Spinal cord (tissue), 10 donors: ENCODE measurements at places on chromosomes 5 and 9. TPM values are rescaled to one million over a fixed set of nuclear protein-coding genes. Genes with fewer than 3 reads are reported as not detected.

- H3K27me3 ChIP-seq = no peaks in the 10 kb centered on the region
- H3K27ac ChIP-seq = no peak overlapping the region
- DNase-seq = no peak
- H3K36me3 ChIP-seq = no peaks in the 10 kb centered on the region
- no peaks in the 10 kb centered on the region for H3K4me1 ChIP-seq
Measured at GRCh38 chr9:117300371-117301110, 114.3 kb downstream of the ASTN2 start.

DNA sequence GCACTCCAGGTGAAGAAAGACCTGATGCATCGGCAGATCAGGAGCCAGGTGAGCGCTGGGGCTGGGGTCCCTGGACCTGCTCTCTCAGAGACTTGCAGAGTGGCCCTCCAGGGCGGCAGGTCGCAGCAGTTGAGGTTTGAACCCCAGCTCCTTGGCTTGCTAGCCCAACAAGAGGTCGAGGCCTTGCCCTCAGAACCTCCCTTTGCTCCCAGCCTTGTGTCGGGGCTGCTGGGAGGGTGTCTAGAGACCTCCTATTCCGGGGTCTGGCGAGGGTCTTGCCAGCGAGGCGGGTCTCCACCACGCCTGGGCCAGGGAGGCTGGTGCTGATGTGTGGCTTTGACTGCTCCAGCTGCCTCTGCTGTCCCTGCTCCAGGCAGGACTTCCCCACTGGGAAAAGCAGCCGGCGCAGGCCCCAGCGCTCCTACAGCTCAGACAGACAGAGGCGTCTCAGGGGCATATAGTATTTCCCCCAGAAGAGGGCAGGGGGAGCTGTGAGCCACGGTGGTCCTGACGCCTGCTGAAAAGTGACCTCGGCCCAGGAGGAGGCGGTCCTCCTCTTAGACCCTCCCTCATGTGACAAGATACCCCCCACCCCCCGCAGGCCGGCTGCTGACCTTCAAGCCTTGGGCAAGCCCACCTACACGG, 38.3 kb downstream of the LRSAM1 start:
- no peak for DNase-seq
- peaks cover 34% of the 10 kb centered on the region for H3K4me1 ChIP-seq
- H3K4me3 ChIP-seq = no peak overlapping the region

DNA sequence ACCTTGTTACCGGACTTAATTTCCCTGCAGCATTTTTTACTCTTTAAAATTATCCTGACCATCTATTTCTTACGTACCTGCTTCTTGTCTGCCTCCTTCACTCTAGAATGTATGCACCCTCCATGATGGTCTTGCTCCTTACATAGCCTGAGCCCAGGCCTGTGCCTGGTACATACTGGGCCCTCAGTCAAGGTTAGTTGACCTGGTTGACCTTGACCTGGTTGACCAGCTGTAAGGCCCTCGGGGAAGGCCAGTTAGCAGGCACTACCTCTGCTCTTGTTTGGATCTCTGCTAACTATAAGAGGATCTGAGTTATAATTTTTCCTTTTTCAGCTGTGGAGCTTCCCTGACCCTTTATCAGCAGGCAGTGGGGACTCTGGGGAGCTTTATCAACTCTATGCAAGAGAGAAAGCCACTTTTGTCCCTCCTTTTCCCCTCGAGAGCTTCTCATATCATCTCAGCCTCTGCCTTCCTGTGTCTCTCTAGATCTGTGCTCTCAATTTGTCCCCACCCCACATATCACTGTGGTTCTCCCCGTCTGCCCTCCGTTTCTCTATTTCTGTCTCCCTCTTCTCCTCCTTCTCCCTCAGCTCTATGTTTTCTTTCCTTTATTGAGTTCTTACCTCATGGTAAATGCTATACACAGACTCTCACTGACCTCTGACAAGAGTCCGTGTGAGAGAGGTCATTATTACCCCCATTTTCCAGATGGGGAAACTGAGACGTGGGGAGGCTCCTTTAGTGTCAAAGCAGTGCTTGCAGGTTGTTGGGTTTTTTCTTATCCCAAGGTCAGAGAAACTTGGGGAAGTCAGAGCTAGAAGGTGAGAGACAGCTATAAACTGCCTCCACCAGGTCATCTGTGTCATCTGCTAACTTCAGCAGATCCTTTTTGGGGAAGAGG, 28.6 kb downstream of the SPRY4 start:
- peaks cover 7% of the 10 kb centered on the region for H3K4me1 ChIP-seq
- no peaks in the 10 kb centered on the region for H3K36me3 ChIP-seq
- DNase-seq = no peak
- no peak overlapping the region for H3K4me3 ChIP-seq

DNA sequence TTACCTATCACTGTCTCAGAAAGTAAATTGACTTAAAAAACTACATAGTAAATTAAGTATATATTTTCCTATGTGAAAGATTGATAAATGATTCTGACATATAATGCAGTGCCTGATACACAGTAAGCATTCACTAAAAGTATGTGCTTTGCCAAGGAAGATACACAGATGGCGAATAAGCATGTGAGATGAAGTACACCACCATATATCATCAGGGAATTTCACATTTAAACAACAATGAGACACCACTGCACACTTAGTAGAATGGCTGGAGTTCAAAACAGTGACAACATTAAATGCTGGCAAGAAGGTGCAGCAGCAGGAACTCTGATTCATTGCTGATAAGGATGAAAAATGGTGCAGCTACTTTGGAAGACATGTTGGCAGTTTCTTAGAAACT, 1118.8 kb downstream of the DTWD2 start:
- H3K4me3 ChIP-seq = no peak overlapping the region
- no peaks in the 10 kb centered on the region for H3K4me1 ChIP-seq
- no peaks in the 10 kb centered on the region for H3K27me3 ChIP-seq
- H3K27ac ChIP-seq = no peak overlapping the region
- DNase-seq = no peak

GRCh38 chr5:131939690-131940345, 5.6 kb downstream of the MEIKIN start:
- H3K27ac ChIP-seq = no peak overlapping the region
- no peaks in the 10 kb centered on the region for H3K27me3 ChIP-seq
- DNase-seq = no peak
- no peaks in the 10 kb centered on the region for H3K4me1 ChIP-seq
- H3K36me3 ChIP-seq = no peaks in the 10 kb centered on the region

GRCh38 chr5:157463621-157464518, 3.9 kb downstream of the NIPAL4 start:
- peaks cover 22% of the 10 kb centered on the region for H3K27me3 ChIP-seq
- DNase-seq = no peak
- no peaks in the 10 kb centered on the region for H3K36me3 ChIP-seq
- peaks cover 10% of the 10 kb centered on the region for H3K4me1 ChIP-seq
- no peak overlapping the region for H3K27ac ChIP-seq

GRCh38 chr5:79932510-79933504, 58.3 kb downstream of the MTX3 start:
- no peaks in the 10 kb centered on the region for H3K4me1 ChIP-seq
- H3K4me3 ChIP-seq = no peak overlapping the region
- no peaks in the 10 kb centered on the region for H3K27me3 ChIP-seq
- H3K27ac ChIP-seq = no peak overlapping the region

GRCh38 chr5:139794067-139794846, 1.4 kb upstream of the PSD2 start:
- H3K27ac ChIP-seq = no peak overlapping the region
- H3K36me3 ChIP-seq = peaks cover 6% of the 10 kb centered on the region
- H3K4me1 ChIP-seq = peaks cover 32% of the 10 kb centered on the region

DNA sequence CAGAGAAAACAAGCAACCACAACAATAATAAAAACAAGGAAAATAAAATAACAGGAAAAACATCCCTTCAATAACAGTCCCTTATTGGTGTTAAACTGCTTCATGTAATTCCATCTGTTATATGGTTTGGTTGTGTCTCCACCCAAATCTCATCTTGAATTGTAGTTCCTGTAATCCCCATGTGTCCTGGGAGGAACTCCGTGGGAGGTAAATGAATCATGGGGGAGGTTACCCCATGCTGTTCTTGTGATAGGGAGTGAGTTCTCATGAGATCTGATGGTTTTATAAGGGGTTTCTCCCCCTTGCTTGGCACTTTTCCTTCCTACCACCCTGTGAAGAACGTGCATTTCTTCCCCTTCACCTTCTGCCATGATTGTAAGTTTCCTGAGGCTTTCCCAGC, 369.8 kb downstream of the TMEM232 start:
- H3K4me3 ChIP-seq = no peak overlapping the region
- peaks cover 11% of the 10 kb centered on the region for H3K4me1 ChIP-seq
- H3K27ac ChIP-seq = no peak overlapping the region
- no peaks in the 10 kb centered on the region for H3K36me3 ChIP-seq
- no peaks in the 10 kb centered on the region for H3K27me3 ChIP-seq

DNA sequence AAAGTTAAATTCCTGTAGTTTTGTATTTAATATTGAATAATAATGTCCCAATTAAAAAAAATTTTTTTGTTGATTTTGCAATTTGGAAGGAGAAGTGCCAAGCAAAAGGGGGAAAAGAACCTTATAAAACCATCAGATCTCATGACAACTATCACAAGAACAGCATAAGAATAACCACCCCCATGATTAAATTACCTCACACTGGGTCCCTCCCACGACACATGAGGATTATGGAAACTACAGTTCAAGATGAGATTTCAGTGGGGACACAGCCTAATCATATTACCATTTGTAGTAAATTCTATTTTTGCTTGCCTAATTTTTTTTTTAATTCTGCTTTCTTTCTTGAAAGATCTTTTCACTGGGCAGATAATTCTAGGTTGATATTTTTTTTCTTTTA, 33.4 kb upstream of the FCHO2 start:
- no peak overlapping the region for H3K4me3 ChIP-seq
- DNase-seq = no peak
- H3K27me3 ChIP-seq = no peaks in the 10 kb centered on the region
- H3K36me3 ChIP-seq = peaks cover 4% of the 10 kb centered on the region
- no peak overlapping the region for H3K27ac ChIP-seq

- DNase-seq = no peak
- H3K27ac ChIP-seq = no peak overlapping the region
- H3K4me3 ChIP-seq = no peak overlapping the region
- peaks cover 2% of the 10 kb centered on the region for H3K27me3 ChIP-seq
- peaks cover 3% of the 10 kb centered on the region for H3K4me1 ChIP-seq
Measured at GRCh38 chr9:68416936-68417564, 60.6 kb downstream of the PGM5 start.

GRCh38 chr5:33321026-33321425, 119.7 kb upstream of the TARS1 start:
- no peaks in the 10 kb centered on the region for H3K27me3 ChIP-seq
- DNase-seq = no peak
- no peaks in the 10 kb centered on the region for H3K4me1 ChIP-seq
- H3K4me3 ChIP-seq = no peak overlapping the region
- no peak overlapping the region for H3K27ac ChIP-seq

DNA sequence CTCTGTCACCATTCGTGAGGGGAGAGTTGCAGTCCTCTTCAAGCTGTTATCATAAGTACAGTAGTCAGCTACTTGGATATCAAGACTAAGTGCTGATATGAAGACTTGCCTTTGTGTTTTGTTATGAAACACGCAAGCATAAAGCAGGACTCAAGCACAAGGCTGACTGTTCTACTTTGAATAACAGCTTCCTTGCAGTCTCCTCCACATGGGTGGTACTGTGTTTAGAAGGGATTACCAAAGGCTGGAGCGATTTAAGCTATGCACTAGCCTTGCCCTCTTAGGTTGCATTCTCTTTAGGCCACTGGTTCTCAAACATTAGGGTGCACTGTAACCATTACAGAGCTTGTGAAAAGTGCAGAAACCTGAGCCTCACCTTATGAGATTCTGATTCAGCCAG, 41.4 kb downstream of the SLC25A51 start:
- no peak overlapping the region for H3K4me3 ChIP-seq
- no peak overlapping the region for H3K27ac ChIP-seq
- no peak for DNase-seq
- no peaks in the 10 kb centered on the region for H3K4me1 ChIP-seq
- H3K36me3 ChIP-seq = peaks cover 6% of the 10 kb centered on the region

GRCh38 chr9:37421914-37422288, 595 bp upstream of the GRHPR start:
- H3K4me3 ChIP-seq = peak overlapping the region; percentile 90
- H3K36me3 ChIP-seq = peaks cover 26% of the 10 kb centered on the region
- no peaks in the 10 kb centered on the region for H3K27me3 ChIP-seq
- H3K4me1 ChIP-seq = peaks cover 32% of the 10 kb centered on the region

- no peak overlapping the region for H3K4me3 ChIP-seq
- peaks cover 2% of the 10 kb centered on the region for H3K27me3 ChIP-seq
- H3K4me1 ChIP-seq = peaks cover 30% of the 10 kb centered on the region
Measured at GRCh38 chr9:130283539-130284248, 18.1 kb downstream of the HMCN2 start.

- H3K27me3 ChIP-seq = no peaks in the 10 kb centered on the region
- H3K4me3 ChIP-seq = no peak overlapping the region
- no peaks in the 10 kb centered on the region for H3K4me1 ChIP-seq
- no peak overlapping the region for H3K27ac ChIP-seq
Measured at GRCh38 chr5:72390836-72391235, 70.7 kb downstream of the PTCD2 start.

GRCh38 chr5:1414311-1415058, 30.8 kb downstream of the SLC6A3 start:
- H3K4me3 ChIP-seq = no peak overlapping the region
- H3K27me3 ChIP-seq = peaks cover 6% of the 10 kb centered on the region
- H3K27ac ChIP-seq = no peak overlapping the region
- H3K4me1 ChIP-seq = no peaks in the 10 kb centered on the region
- H3K36me3 ChIP-seq = no peaks in the 10 kb centered on the region

DNA sequence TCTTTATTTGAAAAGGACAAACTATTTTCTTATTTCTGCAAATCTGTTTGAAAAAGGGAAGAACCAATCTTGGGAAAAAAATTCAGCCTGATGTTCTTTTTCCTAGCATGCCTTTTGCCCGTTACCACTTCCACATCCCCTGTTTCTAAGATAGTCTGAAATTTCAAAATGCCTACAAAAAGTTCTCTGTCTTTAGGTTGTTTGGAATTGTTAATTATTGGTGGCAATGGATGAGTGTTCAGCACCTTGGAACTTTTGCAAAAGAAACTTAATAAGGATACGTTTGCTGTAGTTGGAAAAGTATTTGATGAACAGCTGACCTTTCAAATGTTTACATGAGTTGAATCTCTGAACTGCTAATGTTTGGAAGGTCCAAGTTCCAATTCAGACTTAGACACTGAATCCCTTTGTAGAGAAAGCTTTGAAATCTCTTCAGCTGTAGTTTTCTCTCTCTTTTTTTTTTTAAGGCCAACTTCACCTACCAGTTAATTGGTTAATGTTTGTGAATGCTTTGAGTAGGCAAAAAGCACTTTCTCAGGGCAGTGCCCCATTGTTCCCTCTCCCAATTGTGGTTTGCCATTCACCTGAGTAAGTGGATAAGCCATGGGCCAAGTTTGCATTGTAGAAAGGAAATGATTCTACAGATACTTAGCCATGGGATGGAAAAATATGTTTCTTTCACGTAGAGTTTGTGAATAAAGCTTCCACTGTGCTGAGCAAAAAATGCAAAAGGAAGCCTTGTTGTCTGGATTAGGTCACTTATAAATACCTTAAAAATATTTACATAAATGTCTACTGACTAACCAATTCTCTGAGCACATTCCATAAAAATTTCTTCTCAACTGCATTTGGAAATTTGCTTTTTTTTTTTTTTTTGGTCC, 156.4 kb upstream of the ELL2 start:
- no peak for DNase-seq
- no peaks in the 10 kb centered on the region for H3K36me3 ChIP-seq
- no peak overlapping the region for H3K4me3 ChIP-seq
- H3K4me1 ChIP-seq = no peaks in the 10 kb centered on the region
- no peaks in the 10 kb centered on the region for H3K27me3 ChIP-seq

Gene ELAVL2
- polyA plus RNA-seq = 74.4 TPM

Gene SLC34A1
- polyA plus RNA-seq = 0.68 TPM

Gene FBXW5
- polyA plus RNA-seq = 103 TPM

Gene TRPM6
- polyA plus RNA-seq = 1.0 TPM

Gene BTNL8
- polyA plus RNA-seq = not detected

Gene PCDHB15
- polyA plus RNA-seq = 12.3 TPM

Gene TRAPPC13
- polyA plus RNA-seq = 33.2 TPM

Gene PCDHB4
- 6.3 TPM for polyA plus RNA-seq

Gene TTLL11
- polyA plus RNA-seq = 21.0 TPM

Gene LIFR
- 39.8 TPM for polyA plus RNA-seq
